ENCODE measurements at places on chromosomes 11 and 22. TPM values are rescaled to one million over a fixed set of nuclear protein-coding genes. Genes with fewer than 3 reads are reported as not detected.

The DHCR7 gene
- 208 TPM for total RNA-seq

The CCDC89 gene
- not detected for total RNA-seq

DNA sequence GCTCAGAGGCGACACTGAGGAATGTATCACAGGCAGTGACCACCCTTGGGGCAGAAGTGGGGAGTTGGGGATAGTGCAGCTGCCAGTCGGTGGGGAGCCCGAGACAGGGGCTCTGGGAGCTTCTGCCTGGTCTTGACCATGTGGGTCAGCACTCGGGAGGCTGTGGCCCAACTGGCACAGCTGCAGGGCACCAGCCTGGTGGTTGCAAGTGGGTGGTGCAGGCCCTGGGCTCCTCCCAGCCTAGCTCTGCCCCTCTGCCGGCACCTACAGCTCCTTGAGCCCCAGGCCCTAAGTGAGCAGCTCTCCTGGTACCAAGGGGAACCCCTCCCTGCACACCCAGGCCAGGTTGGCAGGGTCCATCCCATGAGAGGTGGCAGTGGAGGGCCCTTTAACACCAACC lies 12.6 kb upstream of the RASL10A start:
- no peak for DNase-seq

GRCh38 chr11:45180179-45180847 lies 33.9 kb downstream of the PRDM11 start:
- DNase-seq = peak; percentile 36

GRCh38 chr22:30287648-30288418 lies 1.5 kb downstream of the CASTOR1 start:
- peak; percentile 67 for DNase-seq

- no peak for DNase-seq
Observed at GRCh38 chr11:22065472-22065871, 127.4 kb upstream of the ANO5 start.

The HEPHL1 gene
- not detected for total RNA-seq

DNA sequence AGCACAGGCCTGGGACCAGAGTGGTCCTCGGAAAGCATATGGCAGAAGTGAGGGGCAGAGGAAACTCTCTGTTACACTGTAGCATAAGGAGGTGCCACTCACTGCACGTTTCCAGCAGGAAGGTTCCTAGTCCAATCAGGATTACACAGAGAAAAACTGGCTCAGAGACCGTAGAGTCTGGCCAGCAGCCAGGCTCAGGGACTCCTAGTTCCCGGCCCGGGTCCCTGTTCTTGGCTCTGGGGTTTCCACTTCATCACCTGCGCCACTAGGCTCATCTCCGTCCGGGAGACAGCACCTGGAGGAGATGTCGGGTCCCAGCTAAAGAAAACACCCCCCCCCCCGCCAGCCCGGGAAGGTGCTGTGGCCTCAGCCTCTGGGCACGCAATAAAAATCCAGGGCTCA lies 1.1 kb downstream of the TTLL12 start:
- DNase-seq = no peak

- DNase-seq = peak; percentile 54
Observed at GRCh38 chr11:64743591-64744543, at the start of gene RASGRP2. TSS of gene RASGRP2 (minus strand) at chr11:64744142. CDS start at chr11:64742866, 1,276 bp downstream.

DNA sequence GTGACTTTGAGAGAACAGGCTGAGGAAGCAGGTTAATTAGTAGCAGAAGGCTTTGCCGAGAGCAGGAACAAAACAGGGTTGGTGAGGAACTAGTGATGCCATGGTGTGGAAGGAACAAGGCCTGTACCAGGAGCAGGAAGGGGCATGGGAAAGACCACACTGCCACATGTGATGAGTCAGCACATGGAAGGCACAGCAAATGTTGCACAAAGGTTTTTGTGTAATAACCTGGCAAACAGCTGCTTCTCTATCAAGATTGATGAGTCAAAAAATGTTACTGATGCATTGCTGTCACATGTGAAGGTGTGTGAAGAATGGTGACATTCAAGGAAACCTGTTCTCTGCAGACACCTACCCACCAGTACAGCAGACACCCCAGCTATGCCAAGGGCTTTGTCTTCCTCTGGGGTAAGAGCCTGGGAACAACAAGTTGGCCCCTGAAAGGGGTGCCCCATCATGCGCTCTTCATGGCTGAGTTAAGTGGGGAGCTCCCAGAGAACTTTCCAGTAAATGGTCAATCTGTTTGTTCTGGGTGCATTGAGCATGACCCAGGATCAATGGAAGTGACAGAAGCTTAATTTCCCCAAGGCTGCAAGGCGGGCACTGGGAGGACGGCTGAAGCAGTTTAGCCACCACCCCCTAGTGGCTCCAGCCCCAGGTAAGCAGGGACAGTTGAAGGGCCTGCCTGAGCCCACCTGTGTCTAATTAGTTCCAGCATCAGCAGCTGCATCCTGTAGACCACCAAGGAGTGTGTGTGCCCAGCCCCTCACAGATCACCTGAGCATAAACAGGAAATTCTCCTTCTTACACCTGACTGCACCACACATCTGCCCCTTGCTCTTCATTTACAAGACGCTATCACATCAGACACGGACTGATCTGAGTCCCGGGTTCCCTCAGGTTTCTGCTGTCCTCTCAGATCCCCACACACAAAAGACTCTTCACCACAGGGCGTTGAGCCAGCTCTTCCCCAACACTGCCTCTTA lies 47.6 kb downstream of the GGTLC2 start:
- no peak for DNase-seq

DNA sequence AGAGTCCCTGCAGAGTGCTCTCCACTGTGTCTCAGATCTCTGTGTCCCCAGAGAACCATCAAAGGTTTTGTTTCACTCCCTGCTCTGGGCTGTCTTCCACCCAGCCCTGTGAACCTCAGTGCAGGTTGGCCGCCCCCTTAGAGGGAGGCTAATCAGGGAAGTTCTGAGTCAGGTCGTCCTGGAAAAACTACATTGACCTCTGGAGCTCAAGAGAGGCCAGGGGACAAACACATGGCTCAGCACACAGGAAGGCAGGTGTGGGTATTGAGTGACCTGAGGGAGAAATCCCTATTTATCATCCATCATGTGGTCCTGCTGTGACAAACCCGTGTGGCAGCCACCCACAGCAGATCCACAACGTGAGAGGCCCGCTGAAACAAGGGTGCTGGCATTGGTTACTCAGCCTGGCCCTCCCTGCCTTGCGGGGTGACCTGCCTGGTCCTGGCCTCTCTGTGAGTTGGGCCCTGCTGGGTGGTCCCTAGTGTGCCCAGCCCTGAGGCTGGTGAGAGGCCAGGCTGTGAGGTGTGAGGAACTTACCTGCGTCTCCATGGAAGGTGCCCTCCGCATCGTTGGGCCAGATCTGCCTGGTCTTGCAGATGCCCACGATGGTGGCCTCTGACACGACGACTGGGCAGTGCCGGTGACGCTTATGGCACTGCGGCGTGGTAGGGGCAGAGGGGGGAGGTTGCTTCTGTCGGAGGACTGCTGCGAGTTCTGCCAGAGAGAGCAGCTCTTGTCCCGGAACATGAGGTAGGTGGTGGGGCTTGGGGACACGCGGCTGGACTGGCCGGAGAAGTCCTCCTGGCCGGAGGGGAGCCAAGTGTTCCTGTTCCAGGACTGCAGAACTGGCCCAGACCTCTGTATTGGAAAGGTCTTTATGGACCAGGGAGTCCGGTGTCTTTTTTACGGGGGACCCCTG lies 669 bp upstream of the BCR start:
- no peak for DNase-seq

The PKP3 gene
- total RNA-seq = 0.42 TPM

DNA sequence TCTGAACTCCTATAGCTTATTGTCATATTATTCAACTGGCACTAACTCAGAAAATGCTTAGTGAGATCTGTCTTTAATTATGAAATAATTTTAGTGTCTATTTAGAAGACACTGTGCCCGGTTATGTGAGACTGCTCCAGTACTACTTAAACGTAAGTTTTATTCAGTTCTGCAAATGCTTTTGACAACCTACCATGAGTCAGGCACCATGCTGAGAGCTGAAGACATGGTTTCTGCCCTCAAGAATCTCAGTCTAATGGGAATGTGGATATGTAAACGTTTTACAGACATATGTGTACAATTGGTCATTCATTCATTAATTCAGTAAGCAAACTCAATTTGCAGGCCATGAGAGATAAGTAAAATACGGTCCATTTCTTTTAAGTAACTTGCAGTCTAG lies 40.0 kb downstream of the DCUN1D5 start:
- DNase-seq = no peak

DNA sequence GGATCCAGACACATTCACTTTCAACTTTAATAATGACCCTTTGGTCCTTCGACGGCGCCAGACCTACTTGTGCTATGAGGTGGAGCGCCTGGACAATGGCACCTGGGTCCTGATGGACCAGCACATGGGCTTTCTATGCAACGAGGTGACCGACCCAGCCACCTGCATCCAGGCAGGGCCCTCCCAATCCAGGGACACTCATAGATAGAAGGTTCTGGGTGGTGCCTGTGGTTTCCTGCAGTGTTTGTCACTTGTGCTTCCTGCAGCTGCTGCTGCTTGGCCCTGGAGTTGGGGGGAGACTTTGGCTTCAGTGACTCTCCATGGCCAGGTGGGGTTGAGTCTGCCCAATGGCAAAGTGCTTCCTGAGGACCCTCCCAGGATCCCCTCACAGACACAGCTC lies 7.3 kb downstream of the APOBEC3B start:
- DNase-seq = no peak

The TMPRSS4 gene
- not detected for total RNA-seq

The STX5 gene
- total RNA-seq = 27.2 TPM

The SAA2 gene
- total RNA-seq = not detected

GRCh38 chr11:67630943-67631331 lies 1.2 kb upstream of the NUDT8 start:
- DNase-seq = no peak

DNA sequence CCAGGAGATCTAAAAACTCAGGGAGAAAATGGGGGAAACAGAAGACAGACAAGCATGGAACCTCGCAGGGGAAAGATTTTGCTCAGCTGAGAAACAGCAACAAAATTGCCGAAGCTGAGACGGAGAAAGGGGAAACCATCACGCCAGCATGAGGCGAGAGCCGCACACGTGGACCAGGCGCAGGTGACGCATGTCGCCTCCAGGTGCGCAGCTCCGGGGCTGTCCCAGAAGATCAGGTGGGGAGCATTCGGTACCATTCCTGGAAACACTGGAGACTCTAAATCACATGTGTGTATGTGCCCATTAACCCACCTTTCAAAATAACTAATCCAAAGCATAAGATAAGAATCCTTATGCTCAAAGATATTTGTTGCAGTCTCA lies 121.7 kb downstream of the BRD1 start:
- no peak for DNase-seq

GRCh38 chr11:12024254-12024926 lies 16.0 kb upstream of the DKK3 start:
- no peak for DNase-seq

DNA sequence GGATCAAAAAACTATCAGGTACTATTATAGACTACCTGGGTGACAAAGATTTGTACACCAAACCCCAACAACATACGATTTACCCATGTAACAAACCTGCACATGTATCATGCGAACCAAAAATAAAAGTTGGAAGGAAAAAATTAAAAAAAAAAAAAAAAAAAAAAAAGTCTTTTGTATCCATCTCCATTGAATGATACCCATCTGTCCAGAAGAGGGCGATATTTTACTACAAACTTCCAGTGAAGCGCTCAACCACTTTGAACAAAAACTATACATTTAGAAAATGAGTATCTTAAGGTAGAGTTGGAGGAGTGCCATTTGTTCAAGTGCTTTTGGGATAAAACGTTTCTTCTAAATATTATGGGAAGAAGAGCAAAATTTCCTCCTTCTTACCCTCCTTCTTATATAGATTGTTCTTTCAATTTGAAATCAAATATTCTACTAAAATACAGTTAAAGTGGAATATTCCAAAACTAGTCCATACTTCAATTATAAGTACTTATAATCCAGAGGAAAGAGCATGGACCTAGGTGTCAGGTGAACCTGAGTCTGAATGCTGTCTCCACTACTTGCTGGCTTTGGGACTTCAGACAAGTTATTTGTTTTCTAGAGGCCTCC lies 23.3 kb downstream of the ARL14EP start:
- DNase-seq = no peak

GRCh38 chr11:97622795-97623194 lies 1233.0 kb downstream of the JRKL start:
- DNase-seq = no peak

The OSM gene
- not detected for total RNA-seq

DNA sequence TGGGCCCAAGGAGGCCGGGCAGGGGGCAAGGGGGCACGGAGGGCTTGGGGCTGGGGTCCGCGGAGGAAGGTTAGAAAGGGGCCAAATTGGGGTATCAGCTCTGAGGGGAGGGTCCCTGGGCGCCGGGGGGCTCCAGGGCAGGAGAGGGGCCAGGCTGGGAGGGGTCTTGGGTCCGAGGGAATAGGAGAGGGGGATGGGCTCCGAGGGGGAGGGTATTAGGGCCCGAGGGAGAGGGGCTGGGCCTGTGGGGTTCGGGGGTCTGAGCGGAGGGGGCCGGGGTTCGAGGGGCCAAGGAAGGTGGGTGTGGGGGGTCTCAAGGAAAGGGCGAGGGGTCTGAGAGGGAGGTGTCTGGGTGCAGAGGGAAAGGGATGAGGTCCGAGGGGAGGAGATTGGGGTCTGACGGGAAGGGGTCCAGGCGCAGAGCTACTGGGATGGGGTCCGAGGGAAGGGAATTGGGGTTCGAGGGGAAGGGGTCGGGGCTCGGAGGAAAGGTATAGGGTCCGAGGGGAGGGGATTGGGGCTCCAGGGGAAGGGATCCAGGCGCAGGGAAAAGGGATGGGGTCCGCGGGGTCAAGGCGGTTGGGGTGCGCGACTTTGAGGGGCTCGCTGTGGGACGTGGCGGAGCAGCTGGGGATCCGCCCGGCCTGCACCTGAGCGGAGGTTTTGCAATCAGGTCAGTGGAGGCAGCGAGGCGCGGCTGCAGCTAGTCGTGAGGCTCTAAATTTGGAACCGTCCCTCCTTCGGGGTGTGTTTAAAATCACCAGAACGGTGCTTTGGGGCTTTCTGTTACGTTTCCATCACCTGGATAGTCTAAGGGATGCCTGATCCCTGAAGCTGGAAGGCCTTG lies 728 bp downstream of the CTTN start:
- DNase-seq = no peak

The POU2AF3 gene
- total RNA-seq = 0.32 TPM

GRCh38 chr11:117517097-117517496 lies 189.4 kb downstream of the CEP164 start:
- DNase-seq = no peak

GRCh38 chr11:13008061-13008435 lies 1.1 kb upstream of the RASSF10 start:
- DNase-seq = no peak

GRCh38 chr11:83611031-83611430 lies 324.9 kb upstream of the CCDC90B start:
- DNase-seq = no peak

- no peak for DNase-seq
Observed at GRCh38 chr11:87405843-87406242, 368.1 kb downstream of the TMEM135 start.

DNA sequence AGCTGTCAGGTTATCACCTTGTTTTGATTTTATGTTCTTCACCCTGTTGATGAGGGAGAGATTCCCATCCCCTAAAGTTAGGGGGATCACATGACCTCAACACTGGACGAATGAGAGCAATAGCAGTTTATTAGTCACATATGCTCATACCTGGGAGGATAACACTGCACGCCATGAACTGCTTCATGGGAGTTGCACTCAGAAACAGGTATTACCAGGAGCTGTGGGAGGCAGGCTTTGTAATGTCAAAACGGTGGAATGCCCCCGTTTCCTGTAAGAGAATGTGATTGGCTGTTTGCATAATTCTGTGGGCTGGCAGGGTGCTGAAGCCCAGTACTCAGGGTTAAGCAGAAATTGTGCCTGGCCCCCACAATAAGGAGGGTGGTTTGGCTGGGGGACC lies 3.2 kb upstream of the THY1 start:
- DNase-seq = no peak

The WT1 gene
- total RNA-seq = not detected

GRCh38 chr22:35328472-35328885 lies 28.8 kb downstream of the TOM1 start:
- DNase-seq = no peak

The MUC5B gene
- 0.42 TPM for total RNA-seq

All from neural crest cell (in vitro differentiated cells).